ENCODE measurements at places on chromosomes 7 and 10.

DNA sequence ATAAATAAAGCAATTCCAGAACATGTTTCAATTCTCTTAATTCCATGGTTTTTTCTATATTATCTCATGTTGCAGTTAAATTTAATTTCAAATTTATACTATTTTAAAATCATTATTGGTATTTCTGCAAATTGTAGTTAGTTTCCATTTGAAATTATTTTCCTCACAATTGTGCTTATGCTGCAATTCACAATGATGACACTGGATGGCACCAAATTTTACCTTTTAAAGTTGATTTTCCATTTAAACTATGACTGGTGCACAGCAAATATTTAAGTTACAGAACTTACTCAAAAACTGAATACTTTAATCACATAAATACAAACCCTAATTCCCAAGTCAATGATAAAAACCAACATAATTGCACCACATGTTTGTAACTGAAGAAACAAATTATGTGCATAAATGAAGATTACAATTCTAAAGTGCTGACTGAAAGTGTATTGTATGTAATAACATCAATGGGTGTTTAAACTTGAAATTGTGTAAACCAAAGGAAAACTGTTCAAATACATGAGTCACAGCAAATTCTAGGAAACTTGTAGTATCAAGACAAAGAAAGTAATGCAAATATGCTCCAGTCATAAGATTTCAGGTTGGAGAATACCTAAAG is 75.3 kb upstream of the AASS start:
- DNase-seq = no peak

DNA sequence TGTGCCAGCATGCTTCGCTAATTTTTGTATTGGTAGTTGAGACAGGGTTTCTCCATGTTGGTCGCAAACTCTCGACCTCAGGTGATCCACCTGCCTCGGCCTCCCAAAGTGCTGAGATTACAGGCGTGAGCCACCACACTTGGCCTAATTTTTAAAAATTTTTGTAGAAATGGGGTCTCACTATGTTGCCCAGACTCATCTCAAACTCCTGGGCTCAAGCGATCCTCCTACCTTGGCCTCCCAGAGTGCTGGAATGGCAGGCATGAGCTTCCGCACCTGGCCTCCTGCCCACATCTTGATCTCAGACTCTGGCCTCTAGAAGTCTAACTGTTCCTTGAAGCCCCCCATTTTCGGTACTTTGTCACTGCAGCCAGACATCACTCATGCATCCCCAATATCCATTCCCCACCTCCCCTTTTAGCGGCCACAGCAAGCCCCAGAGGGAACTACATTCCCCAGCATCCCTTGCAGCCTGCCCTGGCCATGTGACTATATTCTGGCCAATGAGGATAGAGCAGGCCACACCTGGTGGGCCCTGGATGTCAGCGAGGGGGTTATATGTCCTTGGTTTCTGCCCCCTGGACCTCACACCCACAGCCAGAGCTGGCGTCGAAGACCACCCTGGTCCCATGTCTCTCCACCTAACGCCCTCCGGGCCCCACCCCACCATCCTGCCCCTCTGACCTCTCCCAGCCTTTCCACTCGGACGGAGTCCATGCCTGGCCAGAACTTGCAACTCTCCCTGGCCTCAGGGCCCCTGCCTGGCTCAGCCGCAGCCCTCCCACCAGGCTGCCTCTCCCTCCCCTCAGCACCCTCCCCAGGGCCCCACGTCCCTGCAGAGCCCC is 33.8 kb downstream of the MICALL2 start:
- no peak for DNase-seq

- no peak for DNase-seq
Observed at GRCh38 chr7:46545790-46546189, 624.7 kb upstream of the IGFBP3 start.

DNA sequence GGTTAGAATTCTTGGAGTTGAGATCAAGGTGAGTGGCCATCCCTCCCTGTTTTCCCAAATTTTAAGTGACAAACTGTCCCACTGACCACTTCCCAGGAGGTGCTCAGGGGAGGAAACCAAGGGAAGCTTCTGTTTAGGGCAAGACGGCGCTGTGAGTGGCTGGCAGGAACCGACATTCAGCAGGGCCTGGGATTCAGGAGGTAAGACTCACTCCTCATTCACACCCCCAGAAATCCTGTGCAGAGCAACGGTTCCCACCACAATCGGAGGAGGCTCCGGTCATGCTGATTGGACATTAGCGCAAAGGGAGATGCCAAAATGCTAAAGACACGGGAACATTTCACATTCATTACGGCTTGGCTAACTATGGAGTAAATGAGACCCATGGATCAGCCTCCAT is 200.9 kb downstream of the GRID1 start:
- DNase-seq = no peak

DNA sequence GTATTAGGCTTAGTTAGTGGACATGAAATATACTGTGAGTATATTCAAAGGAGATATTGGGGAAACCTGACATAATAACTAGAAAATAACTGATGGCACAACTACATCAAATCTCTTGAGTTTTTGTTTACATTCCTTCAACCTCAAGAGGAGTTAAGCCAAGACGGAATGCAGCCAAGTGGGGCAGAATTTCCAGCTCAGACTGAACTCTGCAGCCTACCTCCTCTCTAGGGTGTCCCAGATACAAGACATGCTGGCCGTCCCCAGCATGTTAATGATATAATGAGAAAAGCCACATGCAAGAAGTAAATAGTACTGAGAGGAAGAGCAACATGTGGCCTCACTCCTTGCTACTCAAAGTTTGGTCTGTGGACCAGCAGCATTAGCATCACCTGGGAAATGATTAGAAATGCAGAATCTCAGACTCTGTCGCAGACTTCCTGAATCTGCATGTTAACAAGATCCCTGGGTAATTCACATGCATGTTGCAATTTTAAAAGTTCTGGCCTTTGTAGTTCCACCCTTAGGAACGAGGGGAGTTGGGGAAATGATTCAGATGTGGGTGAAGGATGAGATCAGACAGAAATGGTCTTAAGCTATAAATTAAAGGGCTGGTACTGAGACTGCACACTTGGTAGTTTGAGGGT is 118.4 kb upstream of the CACUL1 start:
- no peak for DNase-seq

- DNase-seq = no peak
Observed at GRCh38 chr7:37495574-37496184, 47.0 kb upstream of the ELMO1 start.

DNA sequence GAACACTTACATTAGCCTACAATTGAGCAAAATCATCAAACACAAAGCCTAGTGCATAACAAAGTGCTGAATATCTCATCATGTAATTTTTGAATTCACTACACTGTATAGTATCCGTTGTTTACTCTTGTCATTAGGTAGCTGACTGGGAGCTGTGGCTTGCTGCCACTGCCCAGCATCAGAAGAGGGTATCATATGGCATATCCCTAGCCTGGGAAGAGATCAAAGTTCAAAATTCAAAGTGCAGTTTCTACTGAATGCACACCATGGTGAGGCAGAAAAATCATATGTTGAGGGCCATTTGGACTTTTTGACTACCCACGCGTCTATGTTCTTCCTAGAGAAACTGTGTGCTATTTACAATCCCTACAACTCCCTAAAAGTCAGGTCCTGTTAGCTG is 7.5 kb upstream of the ZC3HAV1 start:
- DNase-seq = no peak

GRCh38 chr10:131072651-131073468 is 238.7 kb downstream of the TCERG1L start:
- DNase-seq = no peak

DNA sequence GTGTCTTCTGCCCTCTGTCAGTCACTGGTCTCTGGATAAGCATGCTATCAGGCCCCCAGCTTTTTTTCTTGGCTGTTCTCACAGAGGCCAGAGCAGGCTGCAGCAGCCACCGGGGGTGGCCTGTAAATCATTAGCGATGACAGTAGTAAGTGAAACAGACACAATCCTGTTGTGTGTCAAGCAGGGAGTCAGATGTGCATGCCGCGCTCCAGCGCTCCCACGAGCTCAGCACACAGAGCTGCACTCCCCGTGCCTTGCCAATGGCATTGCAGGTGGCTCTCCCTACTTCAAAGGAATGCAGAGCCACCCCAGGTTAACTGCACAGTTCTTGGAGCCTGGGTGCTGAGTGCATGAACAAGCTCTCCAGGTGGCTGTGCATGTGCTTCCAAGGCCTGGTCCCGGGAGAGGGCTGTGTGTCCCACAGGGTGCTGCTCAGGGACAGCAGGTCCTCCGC is 226.1 kb downstream of the GLRX3 start:
- DNase-seq = no peak

GRCh38 chr10:128017822-128018221 is 108.4 kb downstream of the MKI67 start:
- DNase-seq = no peak

DNA sequence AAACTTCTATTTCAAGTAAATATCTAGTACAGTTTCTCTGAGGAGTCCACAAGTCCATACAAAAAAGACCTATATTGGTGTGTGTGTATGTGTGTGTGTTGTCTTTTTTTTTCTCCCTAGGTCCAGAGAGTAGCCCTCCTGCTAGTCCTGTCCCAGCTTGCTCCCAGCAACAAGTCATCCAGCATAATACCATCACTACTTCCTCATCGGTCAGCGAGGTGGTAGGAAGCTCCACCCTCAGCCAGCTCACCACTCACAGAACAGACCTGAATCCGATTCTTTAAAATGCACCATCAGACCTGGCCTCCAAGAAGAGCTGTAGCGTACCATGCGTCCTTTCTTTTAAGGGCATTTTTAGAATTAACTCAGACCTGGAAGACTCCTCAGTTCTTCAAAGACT is 139.1 kb downstream of the TRIL start:
- DNase-seq = no peak

DNA sequence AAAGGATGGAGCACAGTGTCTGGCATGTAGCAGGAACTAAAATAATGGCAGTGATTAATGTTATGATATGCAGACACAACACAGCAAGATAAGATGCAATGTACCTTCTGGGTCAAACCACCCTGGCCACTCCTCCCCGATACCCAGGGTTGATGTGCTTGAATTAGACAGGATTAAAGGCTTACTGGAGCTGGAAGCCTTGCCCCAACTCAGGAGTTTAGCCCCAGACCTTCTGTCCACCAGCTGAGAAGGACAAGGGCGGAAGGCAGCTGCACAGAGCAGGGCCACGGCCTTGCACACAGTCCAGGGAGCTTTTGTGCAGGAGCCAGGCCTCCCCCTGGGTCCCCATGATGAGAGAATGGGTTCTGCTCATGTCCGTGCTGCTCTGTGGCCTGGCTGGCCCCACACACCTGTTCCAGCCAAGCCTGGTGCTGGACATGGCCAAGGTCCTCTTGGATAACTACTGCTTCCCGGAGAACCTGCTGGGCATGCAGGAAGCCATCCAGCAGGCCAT is at the start of gene RBP3:
Gene RBP3 (plus strand): TSS at position 226 of the 514 bp plus-strand sequence. CDS start 122 bp downstream, at position 348.
- DNase-seq = no peak

- DNase-seq = no peak
Observed at GRCh38 chr10:119680050-119680449, 28.9 kb downstream of the BAG3 start.

DNA sequence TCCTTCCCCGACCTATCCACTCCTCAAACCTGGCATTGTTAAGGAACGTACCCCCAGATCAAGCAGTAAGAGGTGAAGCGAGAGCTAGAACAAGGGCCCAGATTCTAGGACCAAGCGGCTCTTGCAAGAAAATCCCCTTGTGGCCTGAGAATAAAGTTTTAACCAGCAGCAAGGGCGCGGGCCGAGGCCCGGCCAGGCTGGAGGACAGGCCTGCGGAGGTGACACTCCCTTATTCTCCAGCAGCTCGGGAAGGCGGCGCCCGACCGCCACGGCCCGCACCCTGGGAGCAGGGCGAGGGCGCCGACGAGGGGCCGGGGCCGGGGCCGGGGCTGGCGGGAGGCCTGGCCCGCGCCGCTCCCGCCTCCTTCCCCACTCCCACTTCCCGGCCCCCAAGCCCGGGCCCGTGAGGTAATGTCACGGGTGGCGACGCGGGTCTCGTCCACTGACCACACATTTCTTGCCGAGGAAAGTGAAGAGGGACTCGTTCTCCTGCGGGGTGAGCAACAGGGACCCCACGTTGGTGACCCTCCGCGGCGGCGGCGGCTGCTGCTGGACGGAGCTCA is 551 bp downstream of the WASL start:
- DNase-seq = peak; percentile 15

- no peak for DNase-seq
Observed at GRCh38 chr10:20817646-20818045, 79.5 kb downstream of the NEBL start.

GRCh38 chr10:52020702-52021101 is 293.4 kb upstream of the DKK1 start:
- no peak for DNase-seq

DNA sequence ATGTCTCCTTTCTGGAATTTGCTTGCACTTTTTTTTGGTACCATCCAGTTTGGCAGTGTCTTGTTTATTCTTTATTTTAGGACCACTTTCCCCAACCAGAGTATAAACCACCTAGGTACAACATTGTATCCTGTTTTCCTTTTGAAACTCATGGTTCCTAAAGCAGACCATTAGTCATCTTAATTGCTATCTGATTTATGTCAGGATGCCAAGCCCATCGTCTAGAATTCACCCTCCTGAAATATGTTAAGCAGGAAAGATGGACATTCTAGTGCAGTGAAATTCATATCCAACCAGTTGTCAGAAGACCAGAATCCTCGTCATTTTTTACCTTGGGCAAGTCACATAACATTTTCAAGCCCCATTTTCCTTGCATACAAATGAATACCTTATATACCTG is 223.6 kb upstream of the KMT2E start:
- DNase-seq = no peak

GRCh38 chr7:46444256-46444655 is 523.2 kb upstream of the IGFBP3 start:
- no peak for DNase-seq

DNA sequence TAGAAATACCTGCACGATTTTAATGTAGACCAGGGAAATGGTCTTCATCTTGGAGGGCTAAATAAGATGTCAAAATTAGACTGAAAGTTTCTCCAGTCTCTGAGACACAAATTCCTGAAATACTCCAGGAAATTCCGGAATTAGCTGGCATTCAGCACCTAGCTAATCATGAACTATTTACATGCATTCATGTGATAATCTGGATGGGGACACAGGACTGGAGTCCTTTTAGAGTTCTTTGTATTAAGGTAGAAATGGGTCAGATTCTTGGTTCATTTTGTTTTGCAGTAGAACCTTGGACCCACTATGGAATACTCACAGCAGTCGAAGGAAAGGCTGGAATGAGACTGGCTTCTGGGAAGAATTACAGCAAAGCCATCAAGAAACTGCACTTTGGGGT is 65.3 kb upstream of the MDFIC start:
- no peak for DNase-seq

DNA sequence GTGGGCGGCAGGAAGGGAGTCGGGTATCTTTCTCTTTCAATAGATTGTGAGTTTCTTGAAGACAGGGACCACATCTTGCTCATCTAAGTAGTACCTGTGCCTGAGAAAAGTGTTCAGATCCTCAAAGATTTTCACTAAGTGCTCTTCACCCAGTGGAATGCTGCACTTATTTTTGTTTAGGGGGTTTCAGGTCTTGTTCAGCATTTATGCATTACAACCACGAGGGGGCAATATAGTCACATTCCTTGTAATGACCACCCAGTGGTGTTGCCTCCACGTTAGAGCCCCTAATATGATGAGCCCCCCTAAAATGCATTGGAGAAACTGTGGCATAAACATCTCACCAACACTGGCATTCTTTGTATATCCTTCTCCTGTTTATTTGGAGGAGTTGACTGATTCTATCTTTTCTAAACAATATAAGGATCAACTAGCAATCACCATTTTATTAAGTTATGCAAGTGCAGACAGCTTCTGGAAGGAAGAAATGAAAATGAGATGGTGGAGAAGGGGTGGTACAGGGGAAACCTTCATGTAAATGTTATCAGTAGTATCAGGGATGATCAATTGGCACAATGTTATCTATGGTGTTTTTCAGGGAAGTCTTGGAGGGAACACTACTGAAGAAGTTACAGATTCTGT is 3.1 kb upstream of the PAPSS2 start:
- peak; percentile 29 for DNase-seq

- DNase-seq = no peak
Observed at GRCh38 chr7:69088185-69088584, 510.1 kb upstream of the AUTS2 start.
